ENCODE measurements at places on chromosomes 1 and 21.

DNA sequence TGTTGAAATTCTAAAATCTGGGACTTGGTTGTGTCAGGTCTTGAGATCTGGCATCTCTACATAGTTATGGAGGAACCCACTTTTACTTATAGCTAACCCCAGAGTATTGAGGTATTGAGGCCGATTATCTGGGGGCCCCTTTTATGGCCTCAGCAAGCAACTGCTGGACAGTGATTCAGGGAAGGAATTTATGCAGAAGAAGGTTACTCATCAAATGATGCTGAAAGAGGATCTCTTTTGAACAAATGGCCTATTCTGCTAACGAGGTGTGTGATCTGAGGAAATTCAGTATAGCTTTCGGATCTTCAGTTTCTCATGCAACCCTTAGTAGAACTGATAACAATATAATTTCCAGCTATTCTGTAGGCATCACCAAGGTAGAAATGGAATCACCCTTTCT is 239.9 kb downstream of the PAPPA2 start:
- no peak for DNase-seq

DNA sequence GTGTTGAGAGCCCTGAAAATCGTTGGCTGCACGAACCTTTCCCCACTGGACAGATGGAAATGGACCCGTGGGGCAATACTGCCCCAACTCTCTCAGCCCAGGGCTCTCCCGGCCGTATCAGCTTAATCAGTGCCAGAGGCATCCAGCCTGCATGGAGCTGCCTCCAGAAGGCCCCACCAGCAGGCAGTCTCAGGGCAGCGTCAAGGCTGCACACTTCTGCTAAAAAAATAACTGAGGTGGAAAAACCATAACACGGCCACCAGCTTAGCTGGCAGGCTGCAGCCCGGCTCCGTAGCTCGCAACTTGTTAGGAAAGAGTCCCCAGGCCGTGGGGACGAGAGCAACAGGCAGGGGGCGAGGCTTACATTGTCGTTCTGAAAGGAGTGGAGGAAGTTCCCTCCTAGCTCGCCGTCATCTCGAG is 27.9 kb downstream of the MRPL37 start:
- DNase-seq, result no peak

DNA sequence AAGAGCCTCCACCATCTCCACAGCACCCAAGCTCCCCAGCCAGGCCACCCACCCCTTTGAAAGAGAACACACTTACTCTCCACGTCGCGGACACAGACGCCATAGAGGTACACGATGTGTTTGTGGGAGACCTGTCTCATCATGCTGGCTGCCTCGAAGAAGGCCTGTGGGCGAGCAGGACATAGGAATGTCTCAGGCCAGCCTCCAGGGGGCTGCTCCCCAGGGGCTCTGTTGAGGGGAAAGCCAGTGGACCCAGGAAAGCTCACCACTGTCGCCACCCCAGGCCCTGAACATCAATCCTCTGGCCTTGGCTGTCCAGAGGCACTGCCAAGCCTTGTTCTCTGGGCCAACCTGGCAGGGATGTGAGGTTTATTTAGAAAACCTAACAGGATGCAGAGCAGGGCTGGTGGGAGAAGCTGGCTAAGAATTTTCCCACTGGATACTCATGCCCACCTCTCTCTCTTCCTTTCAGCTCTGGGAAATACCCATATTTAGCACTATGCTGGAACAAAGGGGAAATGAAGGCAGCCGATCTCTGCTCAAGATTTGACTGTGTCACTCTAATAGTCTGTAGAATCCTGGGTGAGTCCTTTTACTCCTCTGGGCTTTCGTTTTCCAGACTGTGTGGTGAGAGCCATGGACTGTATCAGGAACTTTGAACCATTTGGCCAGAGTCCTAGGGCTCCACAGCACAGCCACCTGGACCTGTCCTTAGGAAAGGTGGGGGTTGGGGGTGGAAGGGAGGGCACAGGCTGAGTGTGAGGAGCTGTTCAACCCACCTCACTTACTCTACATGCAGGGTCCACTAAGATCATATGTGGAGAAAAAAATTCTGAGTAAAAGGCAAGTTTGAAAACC is 101.9 kb downstream of the RAVER2 start:
- no peak for DNase-seq

DNA sequence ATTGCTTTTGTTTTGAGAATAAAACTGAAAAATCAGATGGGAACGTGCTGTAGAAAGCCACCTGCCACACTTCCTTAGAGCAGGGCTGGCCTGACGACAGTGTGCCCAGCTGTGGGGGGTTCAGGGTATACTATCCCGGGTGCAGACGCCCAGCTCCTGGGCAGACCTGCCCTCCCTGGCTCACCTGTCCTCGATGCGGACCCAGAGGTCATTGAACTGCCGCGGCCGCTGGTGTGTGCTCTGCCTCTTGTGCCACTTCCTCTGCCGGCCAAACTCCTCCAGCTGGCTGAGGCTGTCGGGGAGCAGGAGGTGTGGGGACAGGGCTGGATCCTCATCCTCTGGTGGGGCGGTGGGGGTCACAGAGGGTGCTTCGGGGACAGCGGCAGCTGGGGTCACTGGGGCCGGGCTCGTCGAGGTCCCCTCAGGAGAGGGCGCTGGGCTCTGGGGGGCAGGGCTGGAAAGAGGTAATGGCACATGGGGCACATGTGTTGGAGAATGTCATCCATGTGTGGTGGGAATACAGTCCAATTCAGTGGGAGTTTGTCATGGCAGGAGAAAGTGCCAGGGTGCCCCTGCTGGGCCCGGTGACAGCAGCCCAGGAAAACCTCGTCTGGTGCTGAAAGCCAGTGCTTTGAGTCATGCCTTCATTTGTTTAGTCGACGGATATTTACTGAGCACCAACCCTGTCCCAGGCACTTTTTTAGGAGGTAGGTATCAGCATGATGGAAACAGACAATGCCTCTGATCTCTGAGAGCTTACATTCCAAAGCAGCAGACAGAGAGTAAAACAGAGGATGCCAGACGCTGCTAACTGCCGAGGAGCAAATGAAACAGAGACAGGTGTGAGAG is 222.0 kb downstream of the TRABD2B start:
- DNase-seq, result no peak

DNA sequence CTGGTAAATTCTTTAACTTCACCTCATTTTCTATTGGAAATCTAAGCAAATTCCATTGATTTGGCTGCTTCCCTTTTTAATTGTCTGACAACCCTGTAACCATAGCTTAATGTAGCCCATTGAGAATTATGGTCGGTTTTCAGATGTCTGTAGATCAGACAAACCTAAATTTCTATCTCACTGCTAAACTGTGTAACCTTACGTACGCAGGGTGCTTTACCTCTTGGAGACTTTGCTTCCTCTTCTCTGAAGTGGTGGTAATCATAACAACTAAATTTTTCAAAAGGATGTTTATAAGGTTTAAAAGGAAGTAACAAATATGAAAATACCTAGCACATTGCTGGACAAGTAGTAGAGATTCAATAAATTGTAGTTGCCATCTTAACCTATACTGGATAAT is 25.9 kb downstream of the IFNAR1 start:
- DNase-seq, result no peak

- no peak for DNase-seq
Measured at GRCh38 chr1:18924221-18924691, 21.9 kb upstream of the ALDH4A1 start.

GRCh38 chr1:156886583-156887281 is 6.8 kb upstream of the PEAR1 start:
- no peak for DNase-seq

- DNase-seq, result no peak
Measured at GRCh38 chr1:164188497-164188896, 370.5 kb upstream of the PBX1 start.

DNA sequence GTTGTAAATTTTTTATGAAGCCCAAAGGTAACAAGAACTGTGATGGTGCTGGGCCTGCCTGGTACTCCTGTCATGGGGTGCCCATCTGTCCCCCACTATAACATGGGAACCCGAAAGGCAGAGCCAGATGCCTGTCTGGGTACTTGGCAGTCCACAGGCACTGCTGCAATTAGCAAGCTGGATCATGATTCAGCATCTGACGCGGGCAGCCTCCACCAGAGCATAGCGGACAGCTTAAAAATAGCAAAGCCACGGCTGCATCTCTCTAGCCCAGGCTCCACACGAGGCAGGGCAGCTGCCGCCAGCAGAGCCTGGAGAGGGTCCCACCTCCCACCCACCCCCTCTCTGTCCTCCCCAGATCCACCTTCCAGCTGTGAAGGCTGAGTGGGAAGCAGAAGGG is 22.9 kb downstream of the SUSD4 start:
- DNase-seq, result no peak

DNA sequence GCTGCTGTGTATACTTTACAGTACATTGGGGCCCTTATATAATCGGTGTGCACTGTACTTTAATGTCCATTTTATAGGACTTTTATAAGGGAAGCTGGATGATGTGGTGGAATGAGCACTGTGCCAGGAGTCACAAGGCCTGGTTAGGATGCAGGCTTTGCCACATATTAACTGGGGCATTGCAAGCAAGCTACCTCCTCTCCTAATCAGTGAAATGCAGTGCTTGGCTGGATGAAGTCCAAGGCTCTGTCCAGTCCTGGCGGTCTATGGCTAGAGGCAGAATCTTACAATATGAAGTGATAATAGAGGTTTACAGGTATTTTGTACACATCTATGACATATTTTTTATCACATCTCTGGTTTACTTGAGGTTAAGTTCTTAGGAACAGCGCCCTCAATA is 1.7 kb upstream of the PKP1 start:
- DNase-seq, result no peak

GRCh38 chr1:151408891-151409290 is 9.5 kb downstream of the PSMB4 start:
- DNase-seq, result no peak

DNA sequence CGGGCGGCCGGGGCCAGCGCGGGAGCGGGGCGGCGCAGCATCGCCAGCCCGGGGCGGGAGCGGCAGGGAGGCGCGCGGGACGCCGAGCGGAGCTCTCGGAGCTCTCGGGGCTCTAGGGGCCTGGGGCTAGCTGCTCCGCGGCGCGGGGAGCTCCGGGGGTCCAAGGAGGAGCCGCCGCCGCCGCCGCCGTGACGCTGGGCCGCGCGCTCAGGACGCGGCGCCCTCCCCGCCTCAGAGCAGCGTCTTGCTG is 147 bp downstream of the CLSTN1 start:
- DNase-seq, result no peak

- no peak for DNase-seq
Measured at GRCh38 chr1:27967106-27967883, 7.5 kb downstream of the XKR8 start.

DNA sequence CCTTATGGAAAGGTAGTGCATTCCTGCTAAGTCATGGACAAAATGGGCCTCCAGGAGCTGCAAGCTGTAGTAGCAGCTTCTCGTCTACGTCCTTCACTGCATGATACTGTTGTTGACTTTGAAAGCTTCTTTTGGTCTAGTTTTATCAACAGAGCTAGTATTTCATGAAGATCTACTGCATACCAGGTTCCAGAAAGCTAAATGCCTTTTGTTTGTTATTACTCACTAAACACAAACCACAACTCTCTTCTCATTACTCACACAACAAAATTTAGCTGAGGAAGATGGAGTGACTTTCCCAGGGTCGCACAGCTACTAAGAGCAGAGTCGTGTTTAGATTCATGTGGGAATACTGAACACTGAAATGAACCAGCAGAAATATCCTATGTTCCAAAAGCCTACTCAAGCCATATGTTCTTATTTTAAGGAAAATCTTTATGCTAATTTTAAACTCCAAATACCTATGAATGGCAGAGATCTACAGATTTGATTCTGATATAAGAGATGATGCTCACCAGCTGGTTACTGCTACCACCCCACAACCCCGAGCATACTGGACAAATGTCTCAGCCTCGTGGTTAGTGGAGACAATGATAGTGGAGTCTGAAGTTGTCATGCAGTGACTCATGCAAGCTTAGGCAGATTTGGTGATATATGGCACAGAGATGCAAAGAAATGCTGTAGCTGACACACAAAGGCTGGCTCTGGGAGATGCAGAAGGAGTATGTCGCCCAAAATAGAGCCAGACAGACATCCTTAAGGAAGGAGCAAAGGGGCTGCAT is 20.6 kb downstream of the PGBD2 start:
- no peak for DNase-seq

DNA sequence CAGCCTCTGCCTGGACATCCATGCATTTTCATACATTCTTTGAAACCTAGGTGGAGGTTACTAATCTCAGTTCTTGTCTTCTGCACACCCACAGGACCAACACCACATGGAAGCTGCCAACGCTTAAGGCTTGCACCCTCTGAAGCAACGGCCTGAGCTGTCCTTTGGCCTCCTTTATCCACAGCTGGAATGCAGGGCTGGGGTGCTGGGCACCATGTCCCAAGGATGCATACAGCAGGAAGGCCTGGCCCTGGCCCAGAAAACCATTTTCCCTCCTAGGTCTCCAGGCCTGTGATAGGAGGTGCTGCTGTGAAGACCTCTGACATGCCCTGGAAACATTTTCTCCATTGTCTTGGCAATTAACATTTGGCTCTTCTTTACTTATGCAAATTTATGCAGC is 1168.6 kb downstream of the KCNT2 start:
- DNase-seq, result no peak

GRCh38 chr1:116125758-116126157 is 14.6 kb downstream of the MAB21L3 start:
- DNase-seq, result no peak

DNA sequence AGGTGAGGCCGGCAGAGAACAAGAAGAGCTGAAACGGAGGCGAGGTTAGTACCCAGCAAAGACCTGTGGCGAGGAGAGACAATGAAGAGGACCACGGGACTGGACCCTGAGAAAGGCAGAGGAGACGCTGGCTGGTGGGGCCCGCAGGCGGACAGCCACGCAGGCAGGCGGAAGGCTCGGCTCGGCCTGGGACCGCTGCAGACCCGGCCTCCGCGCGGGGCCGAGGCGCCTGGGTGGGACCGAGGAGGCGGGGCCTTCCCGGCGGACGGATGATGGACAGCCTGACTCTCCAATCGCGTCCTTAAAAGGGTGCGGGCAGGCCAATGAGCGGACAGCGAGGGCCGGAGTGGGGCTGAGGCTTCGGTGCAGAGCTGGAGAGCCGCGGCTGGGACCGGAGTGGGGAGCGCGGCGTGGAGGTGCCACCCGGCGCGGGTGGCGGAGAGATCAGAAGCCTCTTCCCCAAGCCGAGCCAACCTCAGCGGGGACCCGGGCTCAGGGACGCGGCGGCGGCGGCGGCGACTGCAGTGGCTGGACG is at the start of gene MPZL1:
TSS of gene MPZL1 (plus strand) at position 366 of the 535 bp plus-strand sequence. CDS start 170 bp downstream, outside the sequence.
- DNase-seq, result peak; percentile 56

GRCh38 chr1:190353538-190354101 is 124.0 kb downstream of the BRINP3 start:
- no peak for DNase-seq

DNA sequence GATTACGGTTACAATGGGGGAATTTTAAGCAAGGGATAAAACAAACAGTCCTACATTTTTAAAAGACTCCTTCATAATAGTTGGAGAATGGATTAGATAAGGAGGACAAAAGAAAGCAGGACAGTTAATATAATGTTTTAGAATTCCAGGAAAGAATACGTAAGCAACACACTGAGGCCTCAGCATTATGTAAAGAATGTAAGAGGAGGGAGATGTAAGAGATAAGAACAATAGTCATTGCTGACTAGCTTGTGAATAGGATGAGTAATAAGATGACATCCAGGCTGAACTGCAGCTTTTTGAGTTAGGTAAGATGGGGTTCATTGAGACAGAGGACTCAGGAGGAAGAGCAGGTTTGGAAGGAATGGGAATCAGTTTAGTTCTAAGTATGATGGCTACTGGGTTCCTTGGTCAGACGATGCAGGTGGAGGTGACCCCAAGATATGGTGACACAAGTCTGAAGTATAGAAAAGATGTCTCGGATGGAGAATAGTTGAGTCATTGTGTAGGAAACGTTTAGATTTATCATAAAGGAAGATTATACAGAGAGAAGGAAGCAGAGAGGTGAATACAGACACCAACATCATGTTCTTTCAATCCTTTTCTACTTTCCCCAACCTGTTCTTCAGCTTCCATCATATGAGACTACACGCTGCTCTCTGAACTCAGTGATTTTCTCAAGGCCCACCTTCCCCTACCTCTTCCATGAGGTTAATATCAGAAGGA is 372.8 kb downstream of the PTBP2 start:
- DNase-seq, result peak; percentile 67

Measured in BJ (cell line).